ENCODE measurements at places on chromosomes 4 and X.

GRCh38 chr4:11149612-11150259 is 279.0 kb downstream of the HS3ST1 start:
- no peak for DNase-seq

DNA sequence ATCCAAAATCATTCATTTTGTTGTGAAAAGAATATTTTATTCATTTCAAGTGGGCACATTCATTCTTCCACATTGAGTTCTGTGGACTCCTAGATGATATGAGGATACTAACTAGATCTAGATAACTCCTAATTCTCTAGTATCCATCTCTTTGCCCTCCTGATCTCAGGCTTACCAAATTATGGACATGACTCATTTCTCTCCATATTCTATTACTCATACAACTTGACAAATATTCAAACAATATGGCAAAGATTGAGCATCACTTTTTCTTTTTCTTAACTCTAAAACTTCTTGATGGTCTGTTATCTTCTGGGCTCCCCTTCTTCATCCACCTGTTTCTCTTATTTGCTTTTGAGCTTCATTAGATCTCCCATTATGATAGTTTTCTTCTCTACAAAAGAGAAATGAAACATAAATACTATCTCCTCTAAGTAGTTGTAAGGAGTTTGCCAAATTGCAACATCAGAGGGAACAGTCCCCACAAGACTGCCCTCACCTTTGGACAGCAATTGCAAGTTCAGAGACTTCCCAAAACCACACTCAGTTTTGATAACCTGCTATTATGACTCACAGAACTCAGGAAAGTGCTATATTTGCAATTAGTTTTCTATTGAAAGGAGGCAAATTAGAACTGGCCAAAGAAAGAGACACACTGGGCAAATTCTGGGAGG is 422.9 kb downstream of the SPRY1 start:
- no peak for DNase-seq

DNA sequence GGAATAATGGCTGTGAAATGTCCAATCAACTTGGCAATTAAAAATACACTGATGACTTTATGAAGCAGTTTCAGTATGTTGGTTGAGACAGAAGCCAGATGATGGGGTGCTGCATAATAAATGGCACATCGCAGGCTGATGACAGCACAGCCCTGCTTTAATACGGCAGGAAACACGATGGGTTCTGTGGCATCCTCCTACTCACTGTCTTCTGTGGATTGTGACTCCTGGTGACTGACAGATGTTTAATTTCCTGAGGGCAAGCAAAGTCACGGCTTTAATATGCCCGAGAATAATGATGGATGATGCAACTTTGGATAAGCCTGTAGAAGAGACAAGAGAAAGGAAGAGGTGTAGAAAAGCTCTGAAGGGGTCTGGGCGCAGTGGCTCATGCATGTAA is 295.4 kb downstream of the TRIML1 start:
- DNase-seq: no peak

- no peak for DNase-seq
Observed at GRCh38 chrX:30663322-30663721, 10.1 kb downstream of the GK start.

DNA sequence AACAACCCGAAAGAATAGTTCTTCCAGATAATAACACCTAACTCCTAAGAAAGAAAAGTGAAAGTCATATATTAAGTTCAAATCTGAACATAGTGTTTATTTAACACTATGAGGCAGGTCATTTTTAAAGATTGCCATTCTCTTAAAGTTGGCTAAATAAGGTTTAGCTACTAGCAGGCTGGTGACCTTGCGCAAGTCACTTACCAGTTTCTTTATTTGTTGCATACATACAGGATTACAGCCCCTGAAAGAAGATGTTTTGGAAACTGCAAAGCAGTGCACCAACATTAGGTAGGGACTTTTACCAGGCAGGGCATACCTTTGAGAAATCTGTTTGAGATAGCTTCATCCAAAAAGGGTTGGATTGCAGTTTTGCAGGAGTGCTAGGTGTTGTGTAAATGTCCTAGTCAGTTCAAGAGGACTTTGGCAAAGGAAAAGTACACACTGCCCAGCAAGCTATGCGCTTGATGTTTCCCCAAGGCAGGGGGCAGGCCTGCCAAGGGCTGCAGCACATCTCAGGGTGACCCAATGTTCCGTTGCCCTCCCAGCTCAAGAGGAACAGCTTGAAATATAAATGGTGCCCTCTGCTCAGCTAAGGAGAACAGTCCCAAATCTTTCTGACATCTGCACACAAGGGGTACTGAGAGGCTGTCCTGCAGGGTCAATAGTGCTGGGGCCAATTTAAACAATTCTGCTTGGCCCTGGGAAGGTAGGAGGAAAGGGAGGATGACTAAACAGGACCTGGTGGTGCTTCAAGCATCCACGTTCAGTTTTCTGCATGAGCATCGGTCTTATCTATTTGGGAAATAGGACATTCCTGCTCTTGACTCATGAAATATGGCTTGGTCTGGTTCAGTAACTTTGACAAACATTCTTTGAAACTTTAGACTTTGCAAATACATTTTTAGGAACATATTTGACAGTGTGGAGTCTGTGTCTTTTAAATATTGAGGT is 130.8 kb downstream of the COL4A6 start:
- DNase-seq: no peak

- no peak for DNase-seq
Observed at GRCh38 chr4:101136373-101137370, 210.7 kb downstream of the PPP3CA start.

- DNase-seq: no peak
Observed at GRCh38 chr4:182752158-182752910, 164.9 kb downstream of the DCTD start.

DNA sequence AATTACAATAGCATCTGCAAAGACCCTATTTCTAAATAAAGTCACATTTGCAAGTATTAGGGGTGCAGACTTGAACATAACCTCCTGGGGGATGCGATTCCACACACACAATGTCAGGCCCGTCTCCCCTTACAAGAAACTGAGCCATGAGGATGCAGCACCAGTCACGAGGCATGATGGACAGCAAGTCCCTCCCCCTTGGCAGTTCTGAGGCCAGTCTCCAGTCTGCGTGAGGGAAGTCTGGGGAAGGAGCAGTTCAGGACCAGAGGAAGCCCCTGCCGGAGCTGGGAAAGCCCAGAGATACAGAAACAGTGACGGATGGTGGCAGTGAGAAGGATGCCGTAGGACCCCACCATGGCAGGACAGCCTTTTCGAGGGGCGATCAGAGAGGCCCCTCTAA is 9.4 kb downstream of the FAM53A start:
- DNase-seq: no peak

DNA sequence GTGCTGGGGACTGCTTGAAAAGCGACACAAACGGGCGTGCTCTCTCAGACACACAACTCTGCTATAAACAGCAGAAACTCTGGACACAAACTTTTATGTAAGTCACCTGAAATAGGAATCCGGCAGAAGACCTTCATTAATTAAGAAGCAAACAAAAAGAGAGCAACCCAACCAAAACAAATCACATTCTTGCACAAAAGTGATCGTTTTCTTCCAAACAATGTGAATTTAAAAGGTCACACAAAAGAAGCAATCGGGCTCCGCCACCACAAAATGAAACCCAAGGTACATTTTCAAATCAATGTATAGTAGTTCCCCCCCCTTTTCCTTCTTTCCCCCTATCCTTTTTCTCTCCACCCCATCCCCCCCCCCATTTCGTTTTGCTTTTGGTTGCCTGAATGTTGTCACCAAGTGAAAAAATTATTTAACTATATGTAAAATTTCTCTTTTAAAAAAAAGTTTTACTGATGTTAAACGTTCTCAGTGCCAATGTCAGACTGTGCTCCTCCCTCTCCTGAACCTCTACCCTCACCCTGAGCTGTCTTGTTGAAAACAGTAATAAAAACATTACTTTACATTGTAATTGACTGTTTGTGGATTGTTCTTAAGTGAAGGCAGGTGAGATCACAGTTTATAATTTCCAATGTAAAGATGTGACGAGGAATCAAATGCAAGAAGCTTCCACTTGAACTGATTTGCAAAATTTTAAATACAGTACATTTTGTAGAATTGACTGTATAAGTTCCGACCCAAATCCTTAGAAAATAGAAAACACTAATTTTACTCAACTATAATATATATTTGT is 2.4 kb downstream of the MAB21L2 start:
- no peak for DNase-seq

GRCh38 chr4:85491527-85491926 is 16.6 kb downstream of the ARHGAP24 start:
- no peak for DNase-seq

DNA sequence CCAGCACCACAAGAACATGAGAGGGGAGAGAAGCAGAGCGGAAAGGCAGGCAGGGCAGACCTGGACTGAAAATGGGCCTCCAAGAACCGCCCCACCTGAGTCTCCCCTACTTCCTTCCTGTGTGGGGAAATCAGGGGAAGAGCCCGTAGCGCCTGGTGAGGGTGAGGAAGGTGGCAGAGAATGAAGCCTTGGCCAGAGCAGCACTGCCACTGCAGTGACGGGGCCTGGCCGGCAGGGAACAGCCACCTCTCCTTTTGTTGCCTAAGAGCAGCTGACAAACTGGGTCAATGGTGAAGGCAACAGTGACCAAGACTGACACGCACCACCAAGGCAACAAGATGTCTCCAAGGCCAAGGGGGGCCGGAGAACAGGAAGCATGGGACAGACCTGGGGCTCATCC is 58.4 kb upstream of the CBR4 start:
- DNase-seq: no peak

DNA sequence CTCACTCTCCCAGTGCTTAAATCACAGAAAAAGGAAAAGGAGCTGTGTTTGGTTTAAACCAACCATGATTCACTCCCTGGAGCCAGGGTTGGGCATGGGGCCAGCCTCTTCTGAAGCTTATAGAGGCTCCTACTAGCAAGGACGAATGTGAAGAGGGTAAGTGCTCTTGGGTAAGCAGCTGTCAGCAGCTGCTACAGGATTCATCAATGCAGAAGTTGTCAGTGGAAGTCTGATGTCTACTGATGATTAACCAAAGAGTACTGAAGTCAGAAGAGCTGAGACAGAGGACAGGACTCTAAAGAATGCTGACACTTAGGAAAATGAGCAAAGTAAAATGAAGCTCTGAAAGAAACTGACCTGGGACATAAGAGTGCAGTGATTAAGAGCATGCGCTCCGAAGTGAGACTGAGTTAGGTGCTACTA is 32.7 kb upstream of the JADE1 start:
- DNase-seq: no peak

DNA sequence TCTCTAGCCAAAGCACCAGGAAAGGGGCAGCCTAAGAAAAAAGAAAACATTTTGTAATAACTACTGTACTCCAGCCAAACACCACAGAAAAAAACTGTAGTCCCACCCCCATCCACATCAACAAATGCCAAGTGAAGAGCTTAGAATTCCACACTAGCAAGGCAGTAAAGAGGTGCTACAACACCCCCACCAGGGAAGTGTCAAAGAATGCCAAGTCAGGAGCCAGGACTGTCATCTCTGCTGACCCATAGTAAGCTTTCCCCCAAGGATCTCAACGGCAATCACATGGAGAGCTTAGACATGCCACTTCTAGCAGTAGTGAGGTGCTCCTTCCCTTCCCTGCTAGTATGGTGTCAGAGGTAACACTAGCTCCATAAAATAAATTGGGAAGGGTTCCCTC is 34.4 kb upstream of the CCDC160 start:
- no peak for DNase-seq

DNA sequence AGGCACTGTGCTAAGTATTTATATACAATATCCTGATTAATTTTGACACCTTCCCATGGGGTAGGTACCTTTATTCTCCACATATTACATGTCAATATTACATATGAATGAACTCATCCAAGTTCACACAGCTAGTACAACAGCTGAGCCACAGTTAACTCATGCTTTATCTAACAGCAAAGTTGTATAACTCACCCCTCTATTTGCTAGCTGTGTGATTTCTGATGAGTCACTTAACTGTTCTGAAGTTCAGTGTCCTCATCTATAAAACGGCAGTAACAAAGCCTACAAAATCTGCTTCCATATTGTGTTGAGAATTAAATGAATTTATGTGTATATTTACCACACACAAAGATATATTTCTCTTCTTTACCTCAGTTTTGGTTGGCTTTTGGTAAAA is 48.2 kb upstream of the KDR start:
- DNase-seq: no peak

DNA sequence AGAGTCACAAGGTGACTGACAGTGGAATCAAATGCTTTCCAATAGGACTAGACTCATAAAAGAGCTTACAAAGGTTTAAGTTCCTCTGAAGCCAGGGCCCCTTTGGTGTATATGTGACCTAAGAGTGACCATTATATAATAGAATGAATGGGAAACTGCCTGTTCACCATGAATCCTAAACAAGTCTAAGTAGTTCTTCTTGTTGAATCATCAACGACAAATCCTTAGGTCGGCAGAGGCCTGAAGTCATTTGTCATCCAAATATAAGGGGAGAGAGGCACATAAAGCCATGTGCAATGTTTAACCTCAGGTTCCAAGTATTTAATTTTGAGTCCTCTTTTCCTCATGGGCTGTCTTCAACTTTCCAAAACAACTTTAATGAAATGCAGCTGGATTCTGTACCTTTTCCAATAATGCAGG is 122.4 kb downstream of the RASL11B start:
- DNase-seq: no peak

- DNase-seq: no peak
Observed at GRCh38 chr4:120198411-120198810, 131.8 kb upstream of the MAD2L1 start.
